RKO (cell line): ENCODE measurements at places on chromosomes 2 and 18.

- peak; percentile 39 for DNase-seq
Measured at GRCh38 chr2:46914578-46915230, 902 bp downstream of the MCFD2 start.

GRCh38 chr2:236755278-236755840 lies 185.7 kb downstream of the ACKR3 start:
- no peak for DNase-seq

GRCh38 chr2:242075696-242076095 lies 206.2 kb downstream of the RTP5 start:
- DNase-seq, result no peak

DNA sequence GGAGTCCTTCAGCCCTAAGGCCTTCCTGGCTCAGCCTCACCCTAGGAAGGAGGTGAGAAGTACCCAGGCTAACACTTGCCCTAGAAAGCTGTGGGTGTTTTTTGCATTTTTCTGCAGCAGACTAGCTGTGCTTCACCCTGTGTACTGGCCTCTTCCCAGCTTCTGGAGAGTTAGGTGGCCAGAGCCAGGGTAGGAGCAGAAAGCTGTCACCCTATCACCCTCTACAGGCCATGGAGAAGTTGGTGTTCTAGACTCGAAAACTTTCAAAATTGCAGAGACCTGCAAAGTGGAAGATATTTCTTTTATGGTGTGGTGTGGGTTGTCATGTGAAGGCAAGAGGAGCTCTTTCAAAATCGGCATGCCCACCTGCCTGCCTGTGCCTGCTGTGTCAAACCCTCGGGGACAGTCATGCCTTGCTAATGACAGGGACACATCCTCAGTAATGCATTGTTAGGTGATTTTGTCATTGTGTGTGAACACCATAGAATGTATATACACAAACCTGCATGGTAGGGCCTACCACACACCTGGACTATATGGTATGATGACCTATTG lies 29.8 kb downstream of the EHD3 start:
- DNase-seq, result no peak

GRCh38 chr2:192159208-192159607 lies 35.5 kb downstream of the TMEFF2 start:
- peak; percentile 9 for DNase-seq

DNA sequence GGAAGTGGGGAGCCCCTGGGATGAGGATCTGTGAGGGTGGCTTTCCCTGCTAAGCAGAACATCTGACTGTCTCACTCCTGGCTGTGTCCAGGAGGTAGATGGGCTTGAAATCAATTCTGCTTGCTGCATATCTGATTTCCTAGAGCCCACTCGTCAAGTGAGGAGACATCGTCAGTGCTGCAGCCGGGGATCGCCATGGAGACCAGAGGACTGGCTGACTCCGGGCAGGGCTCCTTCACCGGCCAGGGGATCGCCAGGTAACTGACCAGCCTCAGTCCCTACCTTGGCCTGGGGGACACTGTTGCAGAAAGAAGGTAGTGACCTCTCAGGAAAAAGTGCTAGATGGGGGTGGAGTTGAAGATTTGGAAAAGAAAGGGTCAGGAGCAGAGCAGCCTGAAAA lies 31.3 kb downstream of the CNGA3 start:
- no peak for DNase-seq

GRCh38 chr2:68385220-68385906 lies 20.3 kb downstream of the PLEK start:
- peak; percentile 5 for DNase-seq

- DNase-seq, result no peak
Measured at GRCh38 chr2:231422056-231422455, 26.5 kb downstream of the B3GNT7 start.

- no peak for DNase-seq
Measured at GRCh38 chr2:112547333-112547732, 5.1 kb downstream of the POLR1B start.

GRCh38 chr2:160397530-160397865 lies 96.1 kb downstream of the RBMS1 start:
- no peak for DNase-seq

DNA sequence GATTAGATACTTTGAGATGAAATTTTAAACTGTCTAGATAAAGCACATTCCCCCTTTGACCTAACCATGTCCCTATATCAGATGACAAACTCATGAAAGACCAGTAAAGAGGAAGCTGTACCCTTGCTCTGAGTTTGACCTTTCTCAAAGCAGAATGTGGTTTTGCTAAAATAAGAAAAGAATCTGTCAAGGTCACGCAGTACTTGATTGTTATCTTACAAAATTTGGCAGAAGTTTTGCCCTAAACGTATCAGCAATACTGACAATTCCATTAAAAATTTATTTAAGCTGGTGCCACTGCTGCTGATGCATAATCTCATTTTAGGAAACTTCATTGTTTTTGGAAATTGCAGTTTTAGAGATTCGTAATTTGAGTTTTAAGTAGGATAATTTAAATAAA lies 31.2 kb upstream of the GALM start:
- no peak for DNase-seq

- no peak for DNase-seq
Measured at GRCh38 chr18:40048886-40049650, 1906.0 kb upstream of the PIK3C3 start.

DNA sequence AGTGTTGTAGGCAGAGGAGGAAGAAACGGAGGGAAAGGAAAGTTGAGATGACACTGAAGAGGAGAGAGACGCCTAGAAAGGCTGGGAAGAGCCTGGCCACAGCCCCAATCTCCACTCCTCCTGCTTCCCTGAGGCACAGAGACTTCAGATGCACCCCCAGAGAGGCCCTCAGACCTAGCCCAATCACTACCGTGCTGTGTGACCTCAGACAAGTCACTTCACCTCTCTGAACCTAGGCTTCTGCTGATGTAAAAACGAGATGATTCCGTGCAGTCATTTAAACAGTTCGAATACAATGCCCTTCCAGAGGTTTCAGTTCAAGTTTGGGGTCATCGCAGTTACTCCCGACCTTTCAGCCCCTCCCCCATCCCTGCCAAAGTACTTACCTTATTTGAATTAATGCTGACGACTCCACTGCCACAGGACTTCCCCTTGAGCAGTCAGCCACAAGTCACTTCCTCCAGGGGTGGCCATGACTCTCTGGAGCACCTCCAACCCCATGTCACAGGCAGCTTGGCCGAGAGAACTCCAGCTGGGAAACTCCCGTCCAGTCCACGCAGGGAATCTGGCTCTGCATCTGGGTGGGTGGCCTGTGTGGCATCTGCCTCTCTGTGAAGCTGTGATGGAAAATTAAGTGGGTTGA lies 105.2 kb upstream of the ID2 start:
- DNase-seq, result peak; percentile 26

DNA sequence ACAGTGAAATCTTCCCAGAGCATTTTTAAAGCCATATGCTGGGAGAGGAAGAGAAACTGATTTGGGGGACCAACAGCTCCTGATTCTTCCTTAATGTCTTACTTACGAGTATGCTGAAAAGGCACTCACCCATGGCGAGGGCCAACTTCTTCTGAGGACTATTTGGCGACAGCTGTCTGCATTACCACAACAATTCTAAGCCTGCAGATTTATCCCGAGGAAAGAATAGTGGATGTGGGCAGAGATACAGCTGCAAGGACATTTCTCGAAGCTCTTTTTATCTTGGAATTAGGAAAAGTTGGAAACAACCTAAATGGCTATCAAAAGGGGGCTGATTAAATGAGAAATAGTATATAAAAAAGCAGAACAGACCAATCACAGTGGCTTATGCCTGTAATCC lies 40.3 kb upstream of the FHL2 start:
- DNase-seq, result no peak

DNA sequence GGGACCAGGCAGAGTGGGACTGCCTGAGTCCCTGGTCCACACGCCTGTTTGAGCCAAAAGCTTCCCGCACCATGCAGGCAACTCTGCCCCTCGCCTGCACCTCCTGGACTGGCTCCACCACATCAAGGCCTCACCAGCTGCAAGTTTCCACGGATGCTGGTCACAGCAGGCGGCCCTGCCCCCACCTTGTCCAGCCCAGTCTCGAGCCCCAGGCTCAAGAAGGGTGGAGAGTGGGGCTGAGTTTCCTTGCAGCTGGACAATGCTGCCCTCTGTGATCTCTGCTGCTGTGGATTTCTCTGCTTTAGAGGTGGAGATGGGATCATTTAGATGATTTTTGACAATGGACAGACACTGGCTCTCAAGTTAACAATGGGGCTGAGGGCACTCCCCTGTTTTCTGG lies 74.9 kb downstream of the MTCL1 start:
- DNase-seq, result no peak

DNA sequence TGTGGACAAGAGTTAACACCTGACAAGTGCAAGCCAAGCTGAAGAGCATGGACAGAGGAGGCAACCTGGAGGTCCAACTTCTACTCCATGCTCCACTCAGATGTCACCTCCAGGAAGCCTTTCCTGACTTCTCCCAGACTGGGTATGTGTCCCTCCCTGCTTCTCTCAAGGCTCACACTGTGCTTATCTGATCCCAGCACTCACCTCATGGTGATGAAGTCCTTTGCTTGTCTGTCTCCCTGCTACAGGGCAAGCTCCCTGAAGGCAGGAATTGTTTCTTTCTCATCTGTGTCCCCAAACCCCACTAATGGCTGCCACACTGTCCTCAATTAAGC lies 2.7 kb upstream of the SLC30A3 start:
- no peak for DNase-seq

DNA sequence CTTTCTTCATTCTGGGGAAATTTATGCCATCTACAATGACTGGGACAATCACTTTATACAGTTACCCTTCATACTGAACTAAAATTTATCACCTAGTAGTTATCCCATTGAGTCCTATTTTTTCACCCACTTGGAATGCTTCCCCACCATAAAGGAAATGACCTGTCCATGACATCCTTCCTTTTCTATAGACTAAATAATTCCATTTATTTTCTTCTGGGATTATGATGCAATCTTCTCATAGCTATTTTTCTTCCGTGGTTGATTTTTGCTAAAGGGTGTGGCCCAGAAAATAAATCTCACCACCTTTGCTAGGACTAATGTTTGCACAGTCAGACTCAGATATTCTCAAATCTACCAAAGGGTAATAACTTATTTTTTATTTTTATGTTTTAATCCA lies 186.1 kb upstream of the NRXN1 start:
- no peak for DNase-seq

DNA sequence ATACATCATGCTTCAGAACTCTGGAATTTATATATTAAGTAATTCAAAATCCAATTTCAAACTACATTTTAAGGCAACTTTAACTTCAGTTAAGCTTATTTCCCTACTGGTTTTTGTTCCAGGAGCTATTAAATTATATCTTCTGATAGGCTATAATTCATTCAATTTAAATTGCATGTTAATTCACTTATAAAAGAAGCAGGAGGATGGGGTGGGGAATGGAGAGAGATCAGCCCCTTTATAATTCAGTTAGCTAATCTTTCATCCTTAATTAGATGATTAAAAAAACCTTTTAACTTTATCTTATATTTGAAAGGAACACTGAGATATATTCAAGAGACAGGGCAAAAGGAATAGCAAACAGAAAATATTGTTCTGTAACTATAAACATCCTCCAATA lies 86.8 kb downstream of the AKAIN1 start:
- no peak for DNase-seq

GRCh38 chr2:5379811-5380210 lies 312.4 kb upstream of the SOX11 start:
- DNase-seq, result no peak

- peak; percentile 69 for DNase-seq
Measured at GRCh38 chr2:70143314-70144150, 47.3 kb downstream of the C2orf42 start.

GRCh38 chr18:23021623-23022022 lies 88.5 kb downstream of the RBBP8 start:
- no peak for DNase-seq

GRCh38 chr2:206693399-206694137 lies 24.6 kb downstream of the DYTN start:
- DNase-seq, result peak; percentile 72

- DNase-seq, result no peak
Measured at GRCh38 chr2:122221665-122222064, 466.2 kb downstream of the TSN start.

GRCh38 chr2:105102963-105103421 lies 65.1 kb downstream of the MRPS9 start:
- peak; percentile 41 for DNase-seq

- DNase-seq, result no peak
Measured at GRCh38 chr2:190980630-190981209, 33.3 kb downstream of the STAT1 start.

GRCh38 chr18:55513161-55513560 lies 74.8 kb downstream of the TCF4 start:
- DNase-seq, result no peak

- no peak for DNase-seq
Measured at GRCh38 chr2:230266638-230267037, 41.1 kb downstream of the SP140 start.

DNA sequence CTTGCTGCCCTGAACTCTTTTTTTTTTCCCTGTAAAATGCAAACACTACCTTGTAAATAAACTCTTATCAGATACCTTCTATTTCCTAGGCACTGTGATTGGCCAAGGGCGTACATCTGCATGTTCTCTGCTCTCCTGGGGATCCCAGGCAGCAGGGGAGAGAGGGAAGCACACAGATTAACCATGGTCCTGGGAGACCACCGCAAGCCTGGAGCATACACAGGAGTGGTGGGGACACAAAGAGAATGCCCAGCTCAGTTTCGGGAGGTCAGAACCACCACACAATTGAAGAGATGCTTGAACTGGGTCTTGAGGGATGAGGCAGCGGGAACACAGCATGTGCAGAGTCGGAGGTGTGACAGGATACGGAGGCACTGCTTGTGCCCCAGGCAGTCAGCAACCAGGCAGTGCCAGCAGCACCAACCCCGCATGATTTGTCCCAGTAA lies 2.1 kb downstream of the GREB1 start:
- DNase-seq, result no peak

DNA sequence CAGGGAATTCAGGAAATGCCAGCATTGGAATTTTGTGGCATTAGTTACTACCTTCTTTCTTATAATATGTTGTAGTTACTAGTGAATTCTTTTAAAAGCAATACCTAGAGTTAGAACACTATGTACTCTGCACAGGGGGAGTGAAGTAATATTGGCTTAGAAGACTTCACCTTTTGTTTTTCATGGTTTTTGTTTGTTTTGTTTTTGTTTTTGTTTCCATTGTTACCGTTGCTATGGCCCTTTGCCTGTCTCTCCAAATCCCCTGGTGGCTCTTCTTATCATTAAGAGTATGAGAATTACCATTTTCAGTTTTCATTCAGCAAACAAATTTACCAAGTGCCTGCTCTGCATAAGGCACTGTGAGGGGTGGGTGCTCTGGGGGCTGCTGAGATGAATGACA lies 160.1 kb downstream of the HAUS1 start:
- no peak for DNase-seq

DNA sequence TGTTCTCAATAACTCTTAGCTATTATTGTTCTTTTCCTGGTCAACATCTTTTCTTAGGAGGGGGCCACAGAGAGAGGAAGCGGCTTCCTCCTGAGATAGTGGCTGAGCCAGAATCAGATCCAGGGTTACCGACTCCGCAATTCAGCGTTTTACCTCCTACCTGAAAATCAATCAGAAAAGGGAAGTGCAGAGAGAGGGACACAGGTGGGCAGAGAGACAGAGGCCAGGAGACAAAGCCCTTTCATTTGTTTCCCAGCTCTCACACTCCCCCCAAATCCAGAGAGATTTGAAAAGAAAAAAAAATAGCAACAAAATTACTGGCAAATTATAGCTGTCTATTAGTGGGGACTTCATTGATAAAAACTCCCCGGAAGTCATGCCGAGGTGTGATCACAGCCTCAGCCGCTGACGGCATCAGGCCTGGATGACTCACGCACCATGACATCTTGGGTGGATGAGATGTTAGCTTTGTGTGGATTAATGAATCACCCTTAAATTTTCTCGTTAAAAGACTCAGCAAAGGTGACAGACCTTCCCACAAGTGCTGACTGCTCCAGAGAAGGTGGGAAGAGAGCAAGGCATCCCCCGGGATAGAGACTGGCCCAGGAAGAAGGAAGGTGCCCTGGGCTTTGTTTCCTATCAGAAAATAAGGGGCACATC lies 120.7 kb downstream of the LOXHD1 start:
- DNase-seq, result peak; percentile 80
